ENCODE measurements at places on chromosomes 2 and 18.

GRCh38 chr18:23922939-23923338, 91.6 kb upstream of the TTC39C start:
- peak; percentile 46 for DNase-seq

- peak; percentile 84 for DNase-seq
These were observed 1.5 kb downstream of the CAB39 start for GRCh38 chr2:230714136-230714480.

- no peak for DNase-seq
These were observed 25.9 kb upstream of the SULT1C4 start for GRCh38 chr2:108351889-108352288.

DNA sequence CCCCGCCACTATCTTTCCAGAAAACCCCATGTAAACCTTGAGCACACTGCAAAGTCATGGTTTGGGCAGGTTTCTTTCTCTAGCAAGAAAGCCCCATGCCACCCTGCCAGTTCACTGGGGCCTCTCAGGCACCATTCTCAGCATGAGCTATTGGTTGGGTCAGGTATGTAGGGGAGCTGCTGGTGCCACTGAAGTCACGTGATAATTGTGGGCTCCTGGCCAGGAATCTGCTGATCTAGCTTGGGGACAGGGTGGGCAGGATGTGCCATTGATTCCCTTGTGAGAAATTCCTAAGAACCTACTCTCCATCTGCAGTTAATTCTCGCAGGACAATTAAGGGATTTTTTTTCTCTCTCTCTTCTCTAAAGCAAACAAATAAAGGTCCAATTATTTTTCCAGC, 26.5 kb upstream of the HNMT start:
- DNase-seq: no peak

DNA sequence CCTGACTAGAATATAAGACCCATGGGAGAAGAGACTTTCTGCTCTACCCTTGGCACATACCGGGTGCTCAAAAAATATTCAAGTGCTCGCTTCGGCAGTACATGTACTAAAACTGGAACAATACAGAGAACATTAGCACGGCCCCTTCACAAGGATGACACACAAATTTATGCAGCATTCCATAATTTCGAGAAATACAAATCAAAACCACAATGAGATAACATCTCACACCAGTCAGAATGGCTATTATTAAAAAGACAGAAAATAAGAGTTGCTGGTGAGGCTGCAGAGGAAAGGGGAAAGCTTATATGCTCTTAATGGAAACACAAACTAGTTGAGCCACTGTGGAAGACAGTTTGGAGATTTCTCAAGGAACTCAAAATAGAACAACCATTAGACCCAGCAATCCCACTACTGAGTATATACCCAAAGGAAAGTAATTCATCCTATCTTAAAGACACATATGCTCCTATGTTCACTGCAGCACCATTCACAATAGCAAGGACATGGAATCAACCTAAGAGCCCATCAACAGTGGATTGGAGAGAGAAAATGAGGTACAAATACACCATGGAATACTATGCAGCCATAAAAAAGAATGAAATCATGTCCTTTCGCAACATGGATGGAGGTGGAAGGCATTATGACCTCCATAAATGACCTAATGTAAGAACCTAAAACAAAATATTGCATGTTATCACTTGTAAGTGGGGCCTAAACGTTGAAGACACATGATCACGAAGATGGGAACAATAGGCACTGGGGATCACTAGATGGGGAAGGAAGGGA, 71.6 kb upstream of the CYP1B1 start:
- no peak for DNase-seq

GRCh38 chr2:200461846-200462710, 47.8 kb downstream of the KCTD18 start:
- no peak for DNase-seq

GRCh38 chr2:161703863-161704262, 79.6 kb downstream of the SLC4A10 start:
- DNase-seq: peak; percentile 2

DNA sequence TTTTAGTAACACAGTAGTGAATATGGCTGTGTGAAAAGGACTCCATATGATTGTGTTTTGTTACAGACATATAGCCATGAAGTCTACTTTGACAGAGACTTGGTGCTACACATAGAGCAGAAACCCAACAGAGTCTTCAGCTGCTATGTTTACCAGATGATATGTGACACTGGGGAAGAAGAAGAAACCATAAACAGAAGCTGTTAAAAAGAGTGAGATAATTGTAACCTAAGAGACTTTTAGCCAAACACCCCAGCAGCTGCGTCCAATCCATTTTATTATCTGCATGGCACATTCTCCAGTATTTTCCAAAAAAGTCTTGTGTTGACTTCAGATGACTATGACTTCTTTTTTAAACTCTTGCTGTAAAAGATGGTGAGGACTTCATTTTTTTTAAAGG, 41.4 kb upstream of the CYBRD1 start:
- no peak for DNase-seq

- no peak for DNase-seq
These were observed at the start of gene TOGARAM2 for GRCh38 chr2:28981016-28981441. TSS of gene TOGARAM2 (plus strand) at chr2:28981298. CDS start at chr2:28994835, 13,537 bp downstream.

DNA sequence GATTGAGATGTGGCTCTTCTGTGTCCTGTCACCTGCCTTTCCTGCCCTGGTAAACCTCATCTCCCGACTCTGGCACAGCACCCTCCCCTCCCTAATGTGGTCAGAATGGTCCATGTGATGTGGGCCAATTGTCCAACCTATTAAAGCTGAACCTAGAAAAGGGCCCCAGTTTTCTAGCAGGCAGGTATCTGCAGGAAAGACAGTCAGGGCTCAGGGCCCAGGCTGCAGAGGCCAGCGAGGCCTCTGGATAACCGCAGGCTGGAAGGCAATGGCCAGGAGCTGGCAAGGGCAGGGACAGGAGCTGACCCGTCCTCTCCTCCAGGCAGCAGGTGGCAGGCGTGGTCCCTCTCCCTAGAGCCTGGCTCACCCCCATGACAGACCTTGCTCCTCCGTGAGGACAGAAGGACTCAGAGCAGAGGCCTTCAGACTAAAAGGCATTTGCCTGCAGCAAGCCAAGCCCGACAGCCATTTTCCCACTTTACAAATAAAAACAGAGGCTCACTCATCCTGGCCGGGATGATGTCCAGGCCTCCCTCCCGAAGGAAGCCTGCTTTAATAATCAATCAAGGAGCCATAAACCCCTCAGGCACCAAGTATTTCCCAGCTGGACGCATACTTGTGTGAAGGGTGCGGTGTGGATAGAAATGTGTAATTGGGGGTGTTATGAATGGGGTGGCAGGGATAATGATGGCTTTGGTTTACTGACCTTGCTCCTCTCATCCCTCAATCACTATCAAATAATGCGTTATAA, 107.1 kb downstream of the TWIST2 start:
- no peak for DNase-seq

DNA sequence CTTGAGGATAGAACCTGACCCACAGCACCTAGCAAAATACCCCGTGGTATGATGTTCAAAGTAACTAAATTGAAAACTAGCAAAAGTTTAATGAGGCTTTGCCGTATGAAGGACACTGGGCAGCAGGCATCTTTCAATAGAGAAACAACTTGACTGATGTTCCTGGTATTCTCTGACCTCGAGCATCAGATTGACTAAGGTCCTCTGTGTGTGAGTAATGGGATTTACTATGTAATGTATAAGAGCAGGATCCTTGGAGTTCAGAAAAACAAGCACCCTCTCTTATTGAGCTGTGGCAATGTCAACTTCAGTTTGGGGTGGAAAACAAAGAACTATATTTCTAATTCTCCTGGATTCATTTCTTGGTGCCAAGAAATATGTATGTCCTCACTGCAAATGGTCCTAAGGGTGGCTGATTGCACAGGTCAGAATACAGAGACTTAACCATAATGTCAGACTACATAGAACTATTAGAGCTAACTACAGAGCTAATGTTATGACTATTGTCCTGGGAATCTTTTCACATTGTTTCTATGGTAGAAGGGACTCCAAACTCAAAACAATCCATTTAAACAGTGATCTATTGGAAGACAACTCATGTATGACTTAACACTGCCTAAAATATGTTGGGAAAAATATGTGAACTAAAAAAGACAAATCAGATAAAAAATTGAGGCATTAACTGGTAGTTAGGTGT, 4.4 kb downstream of the TNFAIP6 start:
- DNase-seq: no peak

- peak; percentile 29 for DNase-seq
These were observed 99.6 kb upstream of the MCFD2 start for GRCh38 chr2:47015206-47015605.

- no peak for DNase-seq
These were observed 279.8 kb downstream of the NAPG start for GRCh38 chr18:10805587-10806118.

GRCh38 chr18:80154293-80154692, 45.2 kb downstream of the ADNP2 start:
- peak; percentile 52 for DNase-seq

DNA sequence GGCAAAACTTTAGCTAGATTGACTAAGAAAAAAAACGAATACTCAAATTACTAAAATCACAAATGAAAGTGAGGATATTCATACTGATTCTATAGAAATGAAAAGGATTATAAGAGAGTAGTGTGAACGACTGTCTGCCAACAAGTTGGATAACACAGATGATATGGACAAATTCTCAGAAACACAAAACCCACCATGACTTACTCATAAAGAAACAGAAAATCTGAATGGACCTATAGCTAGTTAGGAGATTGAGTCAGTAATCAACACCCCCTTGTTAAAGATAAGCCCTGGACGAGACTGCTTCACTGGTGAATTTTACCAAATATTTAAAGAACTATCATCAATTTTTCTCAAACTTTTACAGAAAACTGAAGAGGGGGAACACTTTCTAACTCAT, 108.8 kb upstream of the TMEM200C start:
- no peak for DNase-seq

DNA sequence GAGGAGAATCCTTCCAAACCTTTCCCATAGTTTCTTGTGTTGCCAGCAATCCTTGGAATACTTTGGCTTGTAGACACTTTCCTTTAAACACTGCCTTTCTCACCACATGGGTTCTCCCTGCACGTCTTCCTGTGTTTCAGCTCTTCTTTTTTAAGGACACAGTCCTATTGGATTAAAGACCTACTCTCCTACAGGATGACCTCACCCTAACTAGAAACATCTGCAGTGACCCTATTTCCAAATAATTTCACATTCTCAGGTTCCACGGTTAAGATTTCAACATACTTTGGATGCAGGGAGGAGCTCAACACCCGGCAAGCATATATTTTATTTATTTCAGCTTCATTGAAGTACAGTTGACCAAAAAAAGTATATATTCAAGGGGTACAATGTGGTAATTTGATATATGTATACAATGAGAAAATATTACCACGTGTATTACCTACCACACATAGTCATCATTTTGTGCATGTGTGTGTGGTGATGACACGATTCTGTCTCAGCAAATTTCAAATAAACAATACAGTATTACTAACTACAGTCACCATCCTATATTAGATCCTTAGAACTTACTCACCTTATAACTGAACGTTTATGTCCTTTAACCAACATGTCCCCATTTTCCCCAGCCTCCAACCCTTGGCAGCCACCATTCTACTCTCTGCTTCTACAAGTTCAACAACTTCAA, 745.0 kb downstream of the CBLN2 start:
- DNase-seq: no peak

DNA sequence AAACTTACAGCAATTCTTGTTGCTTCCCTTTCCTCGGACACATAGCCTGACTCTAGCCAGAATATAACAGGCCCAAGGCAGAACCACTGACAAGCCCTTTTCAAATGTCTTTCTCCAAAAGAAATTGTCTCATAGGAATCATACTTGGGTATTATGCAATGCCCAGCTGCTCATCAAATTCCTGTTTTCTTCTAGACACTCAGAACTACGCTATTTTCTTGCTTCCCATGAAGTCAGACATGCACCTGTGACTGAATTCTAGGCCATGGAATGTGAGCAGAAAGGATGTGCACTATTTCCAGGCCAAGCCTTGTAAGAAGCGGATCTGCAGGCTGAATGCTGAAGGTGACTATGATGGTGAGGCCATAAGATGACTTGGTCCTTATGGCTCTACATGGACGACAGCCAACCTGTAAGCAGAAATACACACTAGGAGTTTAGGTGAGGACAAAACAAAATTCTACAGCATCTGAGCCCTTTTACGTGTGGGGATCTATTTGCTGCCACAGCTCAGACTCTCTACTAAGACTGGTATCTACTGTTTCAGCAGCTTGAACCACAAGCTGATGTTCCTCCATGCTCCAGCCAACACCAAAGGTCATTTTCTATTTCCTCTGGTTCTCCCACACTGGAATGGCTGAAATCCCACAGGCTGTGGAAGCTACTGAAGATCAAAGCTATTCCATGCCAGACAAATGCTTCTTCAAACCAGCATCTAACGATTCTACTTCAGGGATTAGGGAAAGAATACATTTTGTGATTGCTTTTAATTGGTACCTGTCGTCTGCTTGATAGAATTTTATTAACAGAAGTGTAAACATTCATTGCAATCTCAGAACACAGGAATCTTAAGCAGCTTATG, 378.7 kb downstream of the RBM43 start:
- no peak for DNase-seq

- DNase-seq: no peak
These were observed 877.9 kb upstream of the TMEFF2 start for GRCh38 chr2:193072647-193073046.

GRCh38 chr2:98472132-98472650, 27.5 kb downstream of the INPP4A start:
- no peak for DNase-seq

- no peak for DNase-seq
These were observed 21.9 kb downstream of the METTL8 start for GRCh38 chr2:171411791-171412483.

GRCh38 chr2:96819128-96819875, 3.2 kb downstream of the CNNM3 start:
- peak; percentile 33 for DNase-seq

- no peak for DNase-seq
These were observed 222.0 kb upstream of the FN1 start for GRCh38 chr2:215657844-215658243.

DNA sequence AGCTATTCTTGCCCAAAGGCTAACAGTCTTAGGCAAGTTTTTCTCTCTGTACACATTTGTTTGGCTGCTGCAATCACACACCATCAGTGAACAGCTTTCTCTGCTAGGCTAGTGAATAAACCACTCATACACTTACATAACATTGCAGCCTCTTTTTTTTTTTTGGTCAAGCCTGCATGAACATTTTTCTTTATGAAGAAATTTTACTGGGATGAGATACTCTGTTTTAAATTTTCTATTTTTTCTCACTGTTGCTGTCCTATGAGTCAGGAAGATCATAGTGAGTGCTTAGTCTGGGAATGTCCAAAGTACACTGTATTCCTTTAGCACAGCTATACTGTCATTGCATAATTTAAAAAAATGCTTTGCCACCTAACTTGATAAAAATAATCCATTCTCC, 58.5 kb downstream of the ROCK1 start:
- DNase-seq: no peak

All from NB4 (cell line).